ENCODE measurements at places on chromosomes 5 and 9.

DNA sequence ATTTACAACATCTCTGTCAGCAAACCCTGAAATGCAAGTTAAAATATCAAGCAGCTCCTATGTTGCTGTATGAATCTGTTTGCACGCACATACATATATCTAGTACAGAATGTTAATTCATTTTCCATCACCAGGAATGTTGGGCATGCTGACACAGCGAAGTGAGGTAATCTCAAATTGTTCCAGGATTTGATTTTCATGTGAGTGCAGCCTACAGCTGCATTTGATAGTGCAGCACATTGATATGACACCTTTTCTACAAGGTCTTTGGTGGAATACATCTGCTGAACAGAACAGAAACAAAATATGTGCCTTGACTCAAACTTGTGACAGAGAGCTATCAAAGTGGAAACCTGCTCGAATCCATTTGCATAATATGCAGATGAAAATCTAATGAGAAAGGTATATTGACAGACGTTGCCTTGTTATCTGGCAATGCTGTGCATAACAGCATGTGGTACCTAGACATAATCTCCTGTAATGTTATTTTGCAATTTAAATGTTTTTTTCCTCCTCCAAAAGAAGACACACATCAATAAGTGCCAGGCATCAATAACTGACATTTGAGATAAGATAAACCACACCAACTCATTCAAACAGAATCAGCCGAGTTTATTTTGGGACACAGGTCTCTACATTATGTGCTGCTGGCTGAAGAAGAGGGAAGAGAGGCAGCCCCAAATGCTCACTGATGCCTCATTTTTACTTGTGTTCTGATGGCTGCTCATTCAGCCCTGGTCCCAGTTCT lies 512.2 kb downstream of the ZNF608 start:
- peak; percentile 58 for DNase-seq

GRCh38 chr5:108212775-108213346 lies 169.0 kb downstream of the FBXL17 start:
- no peak for DNase-seq

GRCh38 chr9:120098584-120098983 lies 481.4 kb downstream of the CDK5RAP2 start:
- no peak for DNase-seq

- no peak for DNase-seq
Measured at GRCh38 chr5:107712359-107712870, 41.7 kb upstream of the EFNA5 start.

GRCh38 chr9:17319864-17320263 lies 185.0 kb downstream of the CNTLN start:
- DNase-seq = no peak

DNA sequence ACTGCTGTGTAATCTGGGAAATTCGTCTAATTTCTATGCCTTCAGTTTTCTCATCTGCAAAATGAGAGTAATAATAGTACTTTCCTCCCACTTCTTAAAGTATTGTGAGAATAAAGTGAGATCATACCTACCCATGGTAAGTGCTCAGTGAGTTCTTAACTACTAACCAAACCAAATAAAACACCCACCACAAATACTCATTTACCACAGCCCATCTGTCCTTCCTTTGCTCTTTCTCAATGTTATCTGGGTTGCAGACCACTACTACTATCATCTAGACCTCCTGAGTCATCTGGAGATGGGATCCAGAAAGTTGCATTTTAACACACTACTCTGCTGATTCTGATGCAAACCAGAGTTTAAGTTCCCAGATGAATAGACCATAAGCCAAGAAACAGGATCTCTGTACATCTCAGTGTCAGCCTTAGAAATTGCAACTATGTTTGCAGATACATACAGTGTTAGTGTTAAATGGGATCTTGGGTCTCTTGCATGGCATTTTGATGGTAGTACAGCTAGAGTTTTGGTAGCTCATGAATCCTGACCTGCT lies 105.4 kb upstream of the ATP10B start:
- no peak for DNase-seq

GRCh38 chr5:150345716-150346115 lies 11.8 kb upstream of the TCOF1 start:
- DNase-seq = peak; percentile 58

DNA sequence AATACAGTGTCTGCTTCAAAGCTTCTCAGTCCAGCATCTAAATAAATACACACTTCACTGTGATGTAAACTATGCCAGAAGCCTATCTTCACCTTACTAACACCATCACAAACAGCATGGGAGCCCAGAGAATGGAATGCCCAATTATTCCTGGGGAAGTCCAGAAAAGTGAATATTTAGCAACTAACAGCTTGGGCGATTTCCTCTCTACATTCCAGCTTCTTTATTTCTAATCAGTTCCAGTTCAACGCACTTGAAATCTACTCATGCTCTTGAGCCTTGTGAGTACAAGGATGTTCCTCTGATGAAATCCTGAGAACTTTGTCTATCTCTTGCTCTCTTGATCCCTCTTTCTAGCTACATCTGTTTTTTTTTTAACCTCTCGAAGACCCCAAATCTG lies 100.4 kb upstream of the C9orf72 start:
- no peak for DNase-seq

DNA sequence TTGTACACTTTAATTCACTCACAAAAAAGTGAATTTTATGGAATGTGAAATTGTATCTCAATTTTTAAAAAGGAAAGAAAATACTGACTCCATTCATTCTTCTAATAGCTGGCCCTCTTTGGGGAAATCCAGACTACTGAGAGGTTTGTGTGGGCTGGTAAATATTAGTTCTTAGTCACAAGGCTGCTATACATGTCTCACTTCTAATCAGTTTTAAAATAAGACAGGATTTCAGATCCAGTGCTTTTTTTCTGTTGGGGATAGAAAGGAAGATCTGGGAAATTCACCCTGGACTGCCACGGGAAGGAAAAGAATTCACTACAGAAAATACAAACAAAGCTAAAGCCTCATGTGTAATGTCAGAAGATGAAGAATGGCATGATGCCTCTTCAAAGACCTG lies 32.7 kb upstream of the ADAMTSL1 start:
- no peak for DNase-seq
